ENCODE measurements at places on chromosomes 7 and 10. TPM values are rescaled to one million over a fixed set of nuclear protein-coding genes. Genes with fewer than 3 reads are reported as not detected.

Gene ASB10
- not detected for total RNA-seq

Gene EN2
- total RNA-seq = not detected

Gene GRID1
- total RNA-seq = 0.42 TPM

Gene JAKMIP3
- 6.4 TPM for total RNA-seq

Gene OPTN
- 21.8 TPM for total RNA-seq
